ENCODE measurements at places on chromosomes 3 and 15.
A peak's percentile ranks its signal among the peaks of the same experiment; 100 is the strongest.

- DNase-seq: no peak
These were observed 31.2 kb downstream of the MAGEF1 start for GRCh38 chr3:184680385-184681345.

GRCh38 chr3:129867506-129868124 is 25.9 kb downstream of the TMCC1 start:
- no peak for DNase-seq

- DNase-seq: no peak
These were observed 44.0 kb upstream of the SEMA6D start for GRCh38 chr15:47673232-47673761.

GRCh38 chr15:77496715-77497109 is 76.0 kb downstream of the HMG20A start:
- DNase-seq: peak; percentile 99

- DNase-seq: no peak
These were observed 5.8 kb downstream of the CELSR3 start for GRCh38 chr3:48656841-48657281.

GRCh38 chr15:44102675-44103254 is 92.3 kb downstream of the FRMD5 start:
- peak; percentile 91 for DNase-seq

DNA sequence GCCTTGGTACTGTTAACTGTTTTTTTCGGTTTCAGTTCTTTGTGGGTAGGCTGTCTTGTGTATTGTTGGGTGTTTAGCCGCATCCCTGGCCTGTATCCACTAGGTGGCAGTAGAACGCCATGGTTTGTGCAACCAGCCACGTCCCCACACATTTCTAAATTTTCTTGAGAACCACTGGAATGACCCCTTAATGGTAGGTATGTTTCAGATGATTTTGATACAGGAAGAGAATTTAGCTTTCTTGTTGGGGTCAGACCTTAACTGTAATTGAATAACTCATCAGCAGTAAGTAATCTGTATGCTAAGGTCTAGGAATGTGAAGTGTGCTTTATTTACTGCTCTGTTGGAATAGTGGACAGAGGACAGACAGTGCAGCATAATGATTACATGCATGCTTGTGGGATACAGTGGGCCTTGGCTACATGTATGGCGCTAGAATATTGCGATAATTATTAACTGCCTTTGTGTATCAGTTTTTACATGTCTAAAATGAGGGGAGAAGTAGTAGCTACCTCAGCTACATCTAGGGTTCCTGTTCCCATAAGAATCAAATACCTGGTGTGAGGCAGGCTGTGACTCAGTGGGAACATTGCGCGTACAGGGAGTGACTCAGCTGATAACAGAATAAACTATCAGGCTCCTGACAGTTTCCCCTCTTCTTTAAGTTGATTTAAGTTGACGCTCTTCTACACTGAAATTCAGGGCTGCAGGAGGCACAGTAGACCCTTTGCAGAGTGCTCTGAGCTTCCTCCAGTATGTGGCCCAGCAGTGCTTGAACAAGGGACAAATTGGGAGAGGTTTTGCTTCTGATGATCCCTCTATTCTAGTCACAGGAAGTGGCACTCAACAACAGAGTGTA is 25.0 kb upstream of the GPR171 start:
- peak; percentile 86 for DNase-seq

DNA sequence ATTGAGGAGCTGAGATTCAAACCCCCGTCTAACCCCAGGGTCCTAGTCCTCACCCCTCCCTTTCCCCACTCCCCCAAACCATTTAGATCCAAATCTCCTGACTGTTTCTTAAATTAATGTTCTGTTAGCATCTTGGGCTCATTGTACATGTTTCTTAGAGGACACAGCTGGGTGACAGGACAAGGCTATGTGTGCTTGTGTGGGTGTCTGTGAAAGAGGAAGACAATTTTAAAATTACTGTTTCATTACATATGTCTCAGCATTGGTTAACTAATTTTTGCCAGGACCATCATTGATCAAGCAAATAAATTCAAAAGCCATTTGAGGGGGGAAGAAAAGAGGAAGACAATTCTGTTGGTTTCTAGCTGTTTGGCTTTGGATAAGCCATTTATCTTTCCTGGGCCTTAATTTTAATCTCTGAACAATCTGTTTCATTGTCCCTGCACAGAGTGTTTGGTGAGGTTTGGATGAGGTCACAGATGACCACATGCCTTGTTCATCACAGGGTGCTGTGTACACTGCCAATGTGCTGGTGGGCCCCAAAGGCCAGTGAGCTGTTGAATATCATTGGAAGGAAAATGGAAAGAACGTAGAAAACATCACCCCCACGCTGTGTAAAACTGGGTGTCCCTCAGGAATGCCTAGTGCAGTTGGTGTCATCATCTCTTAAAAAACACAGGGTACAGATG is 51.9 kb downstream of the RPLP1 start:
- no peak for DNase-seq

Measured in fibroblast of skin of abdomen (primary cell).